ENCODE measurements at places on chromosomes 5 and 9.

DNA sequence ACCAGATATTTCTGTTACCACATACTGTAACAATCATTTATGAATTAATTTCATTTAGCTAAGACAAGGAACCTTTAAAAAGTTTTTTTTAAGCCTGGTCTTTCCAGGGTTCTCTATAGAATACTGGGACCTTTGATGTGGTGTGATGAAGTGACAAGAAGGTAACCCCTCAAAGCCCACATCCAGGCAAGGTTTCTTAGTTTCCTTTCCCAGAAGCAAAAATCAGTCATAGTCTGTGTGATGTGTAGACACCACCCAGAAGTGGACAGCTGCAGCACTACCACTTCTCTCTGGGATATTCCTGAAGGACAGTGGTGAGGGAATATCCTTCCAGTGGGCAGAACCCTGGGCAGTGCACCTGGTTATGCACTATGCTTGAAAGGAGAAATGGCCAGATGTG is 115.6 kb downstream of the TTC39B start:
- no peak for DNase-seq

DNA sequence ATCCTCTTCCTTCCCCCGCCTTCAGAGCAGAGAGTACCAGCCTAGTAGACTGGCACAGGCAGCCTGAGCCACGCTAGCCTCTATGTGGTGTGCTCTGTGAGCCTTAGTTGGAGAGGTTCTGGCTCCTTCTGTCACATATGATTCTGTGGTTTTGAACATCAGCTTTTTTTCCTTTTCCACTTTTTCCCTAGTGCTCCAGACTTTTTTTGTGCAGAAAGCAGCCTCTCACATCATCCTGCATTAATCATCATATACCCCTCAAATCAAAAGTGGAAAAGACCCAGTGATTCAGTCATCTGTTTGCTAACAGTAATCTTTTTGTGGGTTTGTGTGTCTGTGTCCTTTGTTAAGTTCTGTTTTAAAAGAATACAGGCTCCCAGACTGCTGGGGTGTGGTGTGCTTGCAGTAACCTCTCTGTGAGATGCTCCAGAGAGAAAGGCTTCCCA is 663.9 kb upstream of the RGMB start:
- DNase-seq, result no peak

GRCh38 chr5:162769019-162769418 is 668.4 kb upstream of the CCNG1 start:
- no peak for DNase-seq

GRCh38 chr9:5951686-5952211 is 61.1 kb downstream of the MLANA start:
- no peak for DNase-seq

DNA sequence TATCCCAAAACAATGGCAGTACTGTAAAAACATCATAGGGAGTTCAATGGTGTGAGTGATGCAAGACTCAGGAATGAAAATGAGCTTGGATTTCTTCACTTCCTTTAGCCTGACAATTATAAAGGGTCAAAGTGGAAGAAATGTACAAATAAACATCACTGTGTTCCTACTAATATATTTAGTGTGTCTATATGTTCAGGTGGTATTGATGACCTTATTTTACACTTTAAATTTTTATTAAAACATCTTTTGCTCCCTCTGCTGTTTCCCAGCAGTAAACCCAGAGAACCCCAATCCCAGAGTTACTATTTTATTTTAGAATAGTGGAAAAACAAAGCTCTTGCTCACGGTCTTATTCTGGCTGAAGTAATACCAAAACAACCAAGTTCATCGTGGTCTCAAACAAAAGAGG is 2.0 kb downstream of the LOX start:
- DNase-seq, result no peak

DNA sequence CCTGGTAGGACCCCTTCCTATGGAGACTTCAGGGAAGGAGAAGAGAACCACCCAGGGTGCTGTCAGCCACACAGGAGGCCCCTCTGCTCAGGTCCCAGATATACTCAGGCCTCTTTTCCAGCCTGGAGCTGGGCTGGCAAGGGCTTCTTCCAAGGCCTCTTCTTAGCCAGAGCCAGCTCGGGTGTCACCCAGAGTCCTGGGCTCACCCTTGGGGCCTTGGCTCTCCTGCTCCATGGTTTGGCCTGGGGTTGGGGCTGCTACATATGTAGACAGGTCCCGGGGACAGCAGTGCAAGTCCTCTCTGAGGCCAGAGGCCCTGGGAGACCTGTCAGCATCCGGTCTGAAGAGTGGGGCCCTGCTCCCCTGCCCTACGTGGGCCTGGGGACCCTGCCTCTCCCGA is 22.8 kb downstream of the PAEP start:
- DNase-seq, result no peak

DNA sequence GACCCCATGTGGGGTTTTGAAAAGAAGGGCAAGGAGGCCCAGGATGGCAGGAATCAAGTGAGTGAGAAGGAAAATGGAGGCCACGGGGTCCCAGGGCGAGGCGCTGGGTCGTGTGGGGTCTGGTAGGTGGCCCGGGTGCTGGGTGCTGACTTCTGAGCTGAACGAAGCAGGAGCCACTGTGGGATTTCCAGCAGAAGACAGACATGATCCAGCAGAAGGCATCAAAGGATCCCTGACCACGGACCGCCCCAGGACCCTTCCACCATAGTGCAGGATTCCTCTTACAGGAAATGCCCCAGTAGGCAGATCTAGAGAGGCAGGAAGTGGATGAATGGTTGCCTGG is 106.7 kb downstream of the ADAMTS2 start:
- DNase-seq, result no peak

GRCh38 chr9:128175102-128175563 is 15.1 kb downstream of the BBLN start:
- no peak for DNase-seq

- DNase-seq, result no peak
These were observed 16.3 kb downstream of the IL5 start for GRCh38 chr5:132526974-132527564.

DNA sequence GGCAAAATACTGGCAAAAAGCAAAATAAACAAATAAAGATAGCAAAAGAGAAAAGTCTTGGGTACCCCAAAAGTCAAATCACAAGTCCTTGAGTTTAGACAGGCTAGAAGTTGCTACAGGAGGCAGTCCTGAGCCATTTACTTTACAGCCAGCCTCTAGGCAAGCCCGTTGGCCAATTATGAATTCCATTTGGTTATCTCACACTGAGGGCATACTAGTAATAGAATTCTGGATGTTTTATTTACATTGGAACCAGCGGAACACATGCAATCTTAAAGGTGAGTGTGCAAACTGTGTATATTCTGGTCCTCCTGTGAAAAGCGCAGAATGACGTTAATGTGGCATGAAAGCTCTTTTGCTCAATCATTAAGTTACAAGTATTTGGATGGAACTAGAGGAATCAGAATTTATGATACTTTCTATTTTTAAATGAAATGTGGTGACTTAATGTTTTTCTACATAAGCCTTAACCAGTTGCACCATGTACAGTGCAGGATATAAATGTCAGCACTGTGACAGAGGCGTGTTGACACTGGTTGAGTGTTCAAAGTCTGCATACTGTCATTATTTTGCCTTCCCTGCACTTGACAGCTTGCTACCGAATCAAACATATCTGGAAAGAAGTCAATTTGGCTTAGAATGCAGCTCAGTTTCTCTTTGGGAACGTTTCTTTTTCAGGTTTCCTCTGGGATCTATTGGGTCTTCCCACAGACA is 7.9 kb downstream of the GDNF start:
- no peak for DNase-seq

DNA sequence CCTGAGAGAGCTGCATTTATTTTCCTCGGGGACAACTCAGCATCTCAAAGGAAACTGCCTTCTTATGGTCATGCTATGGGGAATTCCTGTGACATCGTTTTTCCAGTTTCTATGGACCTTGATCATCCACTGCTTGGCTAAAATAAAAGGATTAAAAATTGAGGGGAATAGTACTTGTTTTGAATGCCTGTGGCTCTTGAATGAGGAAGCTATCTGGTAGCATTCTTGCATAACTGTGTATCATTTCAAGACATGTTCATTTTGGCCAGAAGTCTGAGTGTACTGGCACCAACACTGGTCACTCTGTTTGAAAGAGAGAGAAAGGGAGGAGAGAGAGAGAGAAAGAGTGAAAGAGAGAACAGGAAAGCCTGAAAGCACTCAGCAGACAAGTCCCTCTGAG is 116.7 kb downstream of the DOCK2 start:
- no peak for DNase-seq

DNA sequence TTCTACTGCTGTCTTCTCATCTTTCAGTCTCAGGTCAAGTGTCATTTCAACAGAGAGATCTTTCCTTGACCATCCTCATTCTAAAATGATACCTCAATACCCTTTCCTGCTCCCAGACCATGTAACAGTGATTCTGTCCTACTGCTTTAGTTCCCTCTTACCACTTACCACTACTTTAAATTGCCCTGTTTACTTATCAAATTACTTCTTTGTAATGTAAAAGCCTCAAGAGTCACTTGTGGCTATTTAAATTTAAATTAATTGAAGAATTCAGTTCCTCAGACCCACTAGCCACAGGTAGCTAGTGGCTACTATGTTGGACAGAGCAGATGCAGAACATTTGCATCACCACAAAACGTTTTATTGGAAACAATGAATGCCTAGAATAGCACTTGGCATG is 217.3 kb downstream of the ADAMTS6 start:
- DNase-seq, result no peak

- no peak for DNase-seq
These were observed 2.5 kb upstream of the RNF180 start for GRCh38 chr5:64163135-64163534.

DNA sequence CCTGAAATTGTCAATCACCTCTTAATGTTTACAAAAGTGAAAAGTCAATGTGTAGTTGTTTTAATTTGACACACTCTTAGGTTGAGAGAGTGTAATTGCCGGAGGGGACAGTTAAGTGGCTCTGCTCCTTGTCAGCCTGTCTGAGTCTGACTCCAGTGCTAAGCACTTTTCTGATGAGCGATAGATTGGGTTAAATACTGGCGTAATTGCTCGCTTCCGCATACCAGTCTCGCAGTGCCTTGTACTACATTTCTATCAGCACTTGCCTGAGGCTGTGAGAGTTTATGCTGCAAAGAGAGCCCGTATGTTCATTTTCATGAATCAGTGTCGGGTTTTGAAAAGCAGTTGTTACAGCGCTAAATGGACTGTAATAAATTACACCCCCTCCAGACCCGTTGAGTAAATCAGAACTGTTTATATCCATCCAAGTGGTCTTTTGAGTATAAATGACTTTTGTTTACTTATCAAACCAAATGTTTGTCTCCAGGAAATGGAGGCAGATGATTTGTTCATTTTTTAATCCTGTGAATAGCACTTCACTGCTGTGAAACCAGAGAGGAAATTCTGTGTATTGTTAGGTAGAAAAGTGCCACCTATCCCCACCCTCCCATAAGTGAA is 41.0 kb upstream of the DMRT3 start:
- no peak for DNase-seq

DNA sequence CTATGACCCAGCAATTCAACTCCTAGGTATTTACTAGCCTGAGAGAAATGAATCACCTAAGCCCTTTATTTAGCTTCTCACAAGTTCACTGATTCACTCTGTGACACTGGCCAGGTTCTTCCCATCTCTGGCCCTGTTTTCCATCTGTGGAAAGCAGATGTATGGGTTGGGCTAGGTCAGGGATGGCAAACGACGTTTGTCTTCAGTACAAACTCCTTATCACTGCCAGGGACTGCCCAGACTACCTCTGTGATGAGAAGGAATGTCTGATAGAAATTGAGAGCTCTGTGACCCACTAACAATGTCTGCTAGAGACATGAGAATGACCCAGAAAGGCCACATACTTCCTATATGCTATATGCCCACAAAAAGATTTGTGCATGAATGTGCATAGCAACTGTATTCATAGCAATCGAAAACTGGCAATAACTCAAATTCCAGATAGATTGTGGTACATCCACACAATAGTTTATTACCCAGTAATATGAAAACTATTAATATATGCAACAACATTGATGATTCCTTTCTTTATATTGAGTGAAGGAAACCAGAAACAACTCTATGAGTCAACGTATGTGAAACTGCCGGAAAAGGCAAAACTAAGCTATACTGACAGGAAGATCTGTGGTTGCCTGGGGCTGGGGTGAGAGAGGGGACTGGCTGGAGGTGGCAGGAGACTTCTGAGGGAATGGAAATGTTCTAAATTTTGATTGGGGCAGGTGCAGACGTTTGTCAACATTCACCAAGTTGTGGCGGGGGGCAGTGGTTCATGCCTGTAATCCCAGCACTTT is 32.0 kb upstream of the ADAM19 start:
- no peak for DNase-seq

GRCh38 chr9:135212961-135213360 is 125.5 kb downstream of the OLFM1 start:
- DNase-seq, result no peak

GRCh38 chr5:1001406-1002270 is 7.0 kb upstream of the NKD2 start:
- DNase-seq, result no peak

GRCh38 chr9:112380825-112381221 is 915 bp downstream of the HSDL2 start:
- DNase-seq, result no peak

DNA sequence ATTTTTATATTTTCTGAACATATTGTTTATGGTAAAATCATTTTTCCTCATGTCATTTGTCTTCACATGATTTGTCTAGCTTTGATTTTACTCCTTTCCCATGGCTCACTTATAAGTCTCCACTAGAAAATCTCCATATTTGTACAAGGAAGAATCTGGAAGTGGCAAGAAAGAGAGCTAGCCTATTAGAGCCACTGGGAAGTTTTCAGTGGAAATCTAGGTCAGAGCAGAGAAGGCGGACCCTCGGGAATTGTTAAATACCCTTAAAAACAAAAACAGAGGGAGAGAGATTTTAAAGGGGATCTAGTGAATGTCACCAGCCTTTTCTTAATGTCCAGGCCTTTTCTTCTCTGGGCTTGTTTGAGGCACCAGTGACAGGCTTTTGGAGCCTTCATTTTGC is 56.6 kb downstream of the GRAMD2B start:
- DNase-seq, result no peak

GRCh38 chr5:1930880-1931603 is 48.3 kb upstream of the IRX4 start:
- DNase-seq, result no peak

DNA sequence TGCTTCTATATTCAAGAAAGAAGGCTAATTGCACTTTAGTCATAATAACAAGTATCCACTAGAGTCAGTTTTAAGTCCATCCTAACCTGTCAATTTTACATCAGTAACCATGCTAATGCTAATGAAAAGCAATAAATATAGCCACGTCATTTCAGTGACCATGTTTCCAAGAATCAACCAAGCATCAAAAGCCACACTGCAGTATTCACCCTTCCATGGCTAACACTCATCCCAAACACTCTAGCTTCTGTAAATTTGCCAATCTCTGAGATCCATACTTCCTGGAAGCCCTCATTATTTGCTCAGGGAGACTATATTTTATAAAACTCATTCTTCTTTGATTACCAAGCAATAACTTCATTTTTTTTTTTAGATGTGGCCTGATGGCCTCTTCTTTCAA is 712.0 kb downstream of the CETN3 start:
- no peak for DNase-seq

GRCh38 chr5:116838011-116838536 is 263.5 kb upstream of the SEMA6A start:
- no peak for DNase-seq

- DNase-seq, result no peak
These were observed 59.6 kb downstream of the ATG10 start for GRCh38 chr5:82031220-82032119.

- no peak for DNase-seq
These were observed 12.2 kb downstream of the CXXC5 start for GRCh38 chr5:139660105-139660922.

- DNase-seq, result no peak
These were observed 1.0 kb upstream of the ACSL6 start for GRCh38 chr5:132012371-132013005.

GRCh38 chr5:125440905-125441304 is 694.5 kb upstream of the ZNF608 start:
- DNase-seq, result no peak

Data from stimulated activated CD4-positive, alpha-beta T cell treated with anti-CD3 and anti-CD28 coated beads, Interleukin-1b, Interleukin-23, amount 100 ng/mL, for 24 hours (primary cell).